ENCODE measurements at places on chromosomes 3 and 15.

GRCh38 chr3:42117175-42118008 lies 26.2 kb downstream of the TRAK1 start:
- DNase-seq: peak; percentile 53

DNA sequence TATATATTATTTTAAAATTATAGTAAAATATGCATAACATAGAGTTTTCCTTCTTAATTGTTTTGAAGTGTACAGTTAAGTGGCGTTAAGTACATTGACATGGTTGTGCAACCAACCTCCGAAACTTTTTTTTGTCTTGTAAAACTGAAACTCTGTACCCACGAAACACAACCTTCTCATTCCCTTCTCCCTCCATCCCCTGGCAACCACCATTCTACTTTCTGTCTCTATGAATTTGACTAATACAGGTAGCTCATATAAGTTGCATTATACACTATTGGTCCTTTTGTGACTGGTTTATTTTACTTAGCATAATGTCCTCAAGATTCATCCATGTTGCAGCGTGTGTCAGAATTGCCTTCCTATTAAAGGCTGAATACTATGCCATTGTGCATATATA lies 179.4 kb downstream of the SATB1 start:
- DNase-seq: no peak

DNA sequence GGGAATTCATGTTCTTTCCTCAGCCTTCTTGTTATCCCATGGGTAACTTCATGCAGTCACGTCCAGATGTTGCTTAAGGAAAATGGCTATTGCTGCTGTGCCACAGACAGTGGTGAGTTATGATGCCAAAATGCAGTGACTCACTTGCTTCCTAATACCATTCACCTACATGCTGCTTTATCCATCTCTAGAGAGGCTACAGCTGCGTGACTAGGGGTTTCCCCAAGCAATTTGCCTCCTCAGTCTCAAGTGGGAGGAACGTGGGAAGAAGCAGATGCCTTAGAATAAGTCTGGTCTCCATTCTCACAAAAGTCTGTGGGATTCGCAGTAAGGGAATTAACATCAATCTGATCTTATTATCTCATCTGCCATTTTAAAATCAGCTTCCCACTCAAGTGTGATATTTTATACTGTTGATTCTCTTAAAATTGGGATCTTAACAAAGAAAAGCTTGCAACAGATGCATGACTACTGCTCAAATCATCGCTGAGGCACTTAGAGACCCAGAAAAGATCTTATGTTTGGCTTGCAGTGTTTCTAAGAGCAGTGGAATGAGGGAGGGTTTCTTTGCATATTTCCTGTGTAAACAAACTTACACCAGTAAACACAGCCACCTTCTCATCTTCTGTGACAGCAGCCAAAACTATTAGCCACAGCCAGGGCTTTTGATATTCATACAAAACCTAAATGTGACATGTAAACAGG lies 62.0 kb upstream of the ACP3 start:
- DNase-seq: no peak

- DNase-seq: no peak
Observed at GRCh38 chr15:63331456-63331855, 50.2 kb downstream of the CA12 start.

- no peak for DNase-seq
Observed at GRCh38 chr3:185851959-185852358, 27.1 kb upstream of the IGF2BP2 start.

GRCh38 chr15:50458348-50459112 lies 34.3 kb downstream of the USP8 start:
- no peak for DNase-seq

DNA sequence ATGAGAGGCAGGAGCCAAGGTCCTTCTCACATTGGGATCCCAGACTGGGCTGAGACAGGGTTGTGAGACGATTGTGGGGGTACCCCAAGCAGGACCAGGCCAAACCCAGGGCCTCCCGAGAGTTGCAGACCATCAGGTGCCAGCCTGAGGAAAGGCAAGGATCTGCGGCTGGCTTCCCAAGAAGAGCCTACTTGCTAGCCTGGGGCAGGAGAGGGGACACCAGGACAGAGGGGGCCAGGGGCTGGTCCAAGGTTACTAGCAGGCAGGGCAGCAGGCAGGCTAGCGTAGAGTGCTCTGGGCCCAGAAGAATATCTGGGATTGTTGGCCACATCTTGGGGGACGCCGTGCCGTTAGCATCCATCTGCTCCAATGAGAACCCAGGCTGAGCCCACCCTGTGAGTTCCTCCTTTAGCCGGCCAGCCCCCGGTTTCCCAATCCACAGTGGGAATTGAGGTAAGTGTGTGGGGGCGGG lies 546 bp downstream of the CISH start:
- DNase-seq: no peak

DNA sequence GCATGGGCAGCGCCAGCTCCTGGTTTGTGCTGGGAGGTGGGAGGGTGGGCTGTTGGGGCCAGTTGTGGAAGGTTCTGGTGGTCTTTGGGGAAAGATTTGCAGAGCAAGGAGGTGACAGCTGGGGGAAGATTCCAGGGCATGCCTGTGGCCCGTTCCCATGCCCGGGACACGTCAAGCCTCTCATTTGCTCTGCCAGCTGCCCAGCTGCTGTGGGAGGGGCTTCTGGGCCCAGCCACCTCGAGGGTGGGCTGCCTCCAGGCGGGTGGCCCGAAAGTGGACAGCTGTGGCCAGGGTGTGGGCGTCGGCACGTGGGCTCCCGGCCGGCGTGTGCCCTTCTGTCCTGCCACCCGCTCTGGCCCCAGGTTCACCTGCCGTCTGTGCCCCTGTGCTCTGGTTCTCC lies 17.2 kb downstream of the PLXNA1 start:
- no peak for DNase-seq

DNA sequence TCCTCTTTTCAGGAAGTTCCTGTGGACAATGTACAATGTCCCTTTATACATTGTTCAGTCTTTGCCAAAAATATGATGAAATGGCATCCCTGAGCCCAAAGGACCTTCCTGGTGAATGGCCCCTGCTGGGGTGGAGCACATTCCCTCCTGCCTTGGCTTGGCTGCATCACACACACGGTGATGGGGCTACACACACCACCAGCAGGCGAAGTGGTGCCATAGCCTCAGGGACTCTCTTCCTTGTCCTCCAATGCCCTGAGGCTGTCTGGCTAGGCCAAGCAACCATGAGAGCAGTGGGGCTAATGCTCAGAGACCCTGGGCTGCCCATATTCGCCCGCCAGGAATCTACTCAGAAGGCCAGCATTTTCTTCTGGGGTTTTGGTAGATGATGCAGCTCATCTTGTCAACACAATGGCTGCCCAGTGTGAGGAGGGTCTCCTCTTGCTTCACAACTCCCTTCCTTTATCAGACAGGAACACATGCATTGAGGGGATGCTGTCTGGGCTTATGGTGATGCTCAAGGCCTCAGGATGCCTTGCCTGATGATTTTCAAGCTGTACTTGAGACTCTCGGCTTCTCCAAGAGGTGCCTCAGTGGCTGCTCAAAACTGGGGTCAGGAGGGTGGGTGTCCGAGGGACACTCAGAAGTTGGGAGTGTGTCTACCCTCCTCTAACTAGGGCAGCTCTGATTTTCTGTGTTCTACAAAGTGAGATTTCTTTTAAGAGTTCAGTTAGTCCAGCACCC lies 40.9 kb upstream of the EPHB1 start:
- peak; percentile 46 for DNase-seq
